ENCODE measurements at places on chromosomes 16 and 17.

DNA sequence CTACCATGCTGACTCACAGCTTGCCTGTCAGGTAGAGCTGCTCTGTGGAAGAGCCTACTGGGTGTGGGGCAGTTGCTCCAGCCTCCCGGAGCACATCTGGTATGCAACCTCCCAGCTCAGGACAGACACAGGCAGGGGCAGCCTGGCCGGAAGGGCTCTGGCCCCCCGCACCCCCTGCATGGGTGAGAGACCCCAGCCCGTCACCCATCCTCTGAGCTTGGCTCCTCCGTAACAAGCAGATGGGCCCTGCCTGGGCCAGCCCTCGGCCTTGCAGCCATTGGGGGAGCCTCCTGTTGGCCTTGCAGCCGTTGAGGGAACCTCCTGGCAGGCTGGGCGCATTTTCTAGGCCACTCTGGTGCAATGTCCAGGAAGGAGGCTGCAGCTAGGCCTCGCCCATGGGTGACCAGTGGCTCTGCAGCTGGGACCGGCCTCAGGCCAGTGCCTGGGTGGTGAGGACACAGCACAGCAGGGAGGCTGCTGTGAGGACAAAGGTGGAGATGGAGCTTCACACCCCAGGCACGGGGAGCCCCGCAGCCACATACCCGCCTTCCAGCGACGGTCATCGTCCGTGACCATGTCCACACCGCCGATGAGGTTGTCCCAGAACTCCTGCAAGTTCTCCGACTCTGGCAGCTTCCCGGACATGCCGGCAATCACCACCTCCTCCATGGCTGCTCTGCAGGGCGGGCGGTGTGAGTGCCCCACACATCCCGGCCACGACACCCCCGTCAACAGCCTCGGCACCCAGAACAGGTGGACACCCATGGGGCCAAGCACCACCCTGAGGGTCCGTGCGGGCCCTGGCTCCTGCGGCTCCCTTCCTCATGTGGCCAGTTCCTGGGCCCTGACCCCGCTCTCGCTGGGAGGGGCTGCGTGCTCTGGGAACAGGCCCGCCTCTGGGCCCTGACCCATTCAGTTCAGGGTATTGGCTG is 2.0 kb downstream of the FASN start:
- DNase-seq: no peak

DNA sequence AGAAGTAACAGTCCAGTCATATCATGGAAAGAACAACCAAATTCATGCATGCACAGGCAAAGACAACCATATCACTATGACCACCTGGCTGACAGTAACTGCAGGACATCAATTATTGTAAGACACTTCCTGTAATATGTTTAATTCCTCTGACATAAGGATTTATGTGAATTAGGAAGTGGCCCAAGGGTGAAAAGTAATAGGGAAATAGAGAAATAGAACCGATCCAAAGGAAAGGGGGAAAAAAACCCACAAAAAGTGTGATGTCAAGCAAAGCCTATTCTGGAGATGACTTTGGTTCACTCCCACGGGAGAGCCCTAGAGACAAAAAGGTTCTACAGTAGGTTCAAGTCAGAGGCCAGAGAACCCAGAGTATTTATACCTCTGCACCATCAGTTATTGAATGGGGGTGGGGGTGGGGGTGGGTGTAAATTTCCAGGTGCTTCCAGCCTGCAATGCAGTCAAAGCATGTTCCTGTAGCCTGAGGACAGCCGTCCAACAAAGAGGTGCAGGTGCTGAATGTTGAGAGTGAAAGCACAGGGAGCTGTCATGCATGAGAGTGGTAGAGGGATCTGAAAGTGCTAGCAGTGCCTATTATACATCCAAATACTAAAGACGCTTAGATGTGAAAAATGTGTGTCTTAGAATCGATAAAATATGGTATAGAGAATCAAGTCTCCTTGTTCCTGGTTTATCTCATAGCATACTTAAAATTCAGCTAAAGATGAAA is 95.6 kb upstream of the HLF start:
- DNase-seq: no peak

DNA sequence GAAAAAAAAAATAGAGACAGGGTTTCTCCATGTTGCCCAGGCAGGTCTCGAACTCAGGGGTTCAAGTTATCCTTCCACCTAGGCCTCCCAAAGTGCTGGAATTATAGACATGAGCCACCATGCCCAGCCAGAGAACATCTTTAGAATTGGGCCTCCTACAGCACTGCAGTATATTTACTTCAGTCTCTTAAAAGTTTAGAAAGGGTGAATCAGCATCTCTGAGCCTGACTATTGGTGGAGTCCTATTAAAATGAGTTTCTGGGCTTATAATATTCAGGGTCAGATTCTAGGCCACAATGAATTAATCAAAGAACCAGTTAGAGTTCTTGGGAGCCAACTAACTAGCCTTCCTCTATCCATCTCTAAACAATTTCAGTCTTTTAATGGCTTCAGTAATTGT is 22.8 kb downstream of the TADA2A start:
- no peak for DNase-seq

DNA sequence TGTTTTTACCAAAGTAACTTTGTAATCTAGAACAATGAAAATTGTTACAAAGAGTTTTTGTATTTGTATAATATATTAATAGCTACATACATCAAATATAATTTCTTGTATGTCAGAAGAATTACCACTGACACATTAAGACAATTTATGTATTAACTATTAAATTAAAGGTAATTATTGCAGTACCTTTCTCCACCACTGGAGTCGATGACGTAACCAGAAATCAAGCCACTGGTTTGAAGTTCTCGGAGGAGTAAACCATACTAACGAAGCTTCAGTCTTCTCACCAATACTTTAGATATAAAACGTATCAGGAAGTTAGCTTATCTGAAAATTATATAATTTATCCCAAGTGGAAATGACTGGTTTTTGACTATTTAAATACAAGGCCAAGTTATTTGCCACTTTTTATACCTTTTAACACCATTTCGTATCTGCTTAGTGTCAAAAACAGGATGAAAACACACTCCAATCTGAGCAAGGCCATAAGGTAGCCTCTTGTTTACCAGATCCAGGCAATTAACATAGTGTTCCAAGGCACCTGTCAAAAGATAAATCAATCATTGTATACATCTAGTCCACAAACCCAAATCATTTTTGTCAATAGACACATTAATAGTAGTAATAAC is 4.3 kb downstream of the POLG2 start:
- DNase-seq: no peak

- no peak for DNase-seq
Observed at GRCh38 chr17:4665027-4665426, 23.5 kb upstream of the ALOX15 start.

GRCh38 chr17:42023524-42024349 is 3.8 kb downstream of the NKIRAS2 start:
- DNase-seq: no peak

GRCh38 chr16:15880434-15881308 is 7.7 kb downstream of the CEP20 start:
- DNase-seq: no peak

DNA sequence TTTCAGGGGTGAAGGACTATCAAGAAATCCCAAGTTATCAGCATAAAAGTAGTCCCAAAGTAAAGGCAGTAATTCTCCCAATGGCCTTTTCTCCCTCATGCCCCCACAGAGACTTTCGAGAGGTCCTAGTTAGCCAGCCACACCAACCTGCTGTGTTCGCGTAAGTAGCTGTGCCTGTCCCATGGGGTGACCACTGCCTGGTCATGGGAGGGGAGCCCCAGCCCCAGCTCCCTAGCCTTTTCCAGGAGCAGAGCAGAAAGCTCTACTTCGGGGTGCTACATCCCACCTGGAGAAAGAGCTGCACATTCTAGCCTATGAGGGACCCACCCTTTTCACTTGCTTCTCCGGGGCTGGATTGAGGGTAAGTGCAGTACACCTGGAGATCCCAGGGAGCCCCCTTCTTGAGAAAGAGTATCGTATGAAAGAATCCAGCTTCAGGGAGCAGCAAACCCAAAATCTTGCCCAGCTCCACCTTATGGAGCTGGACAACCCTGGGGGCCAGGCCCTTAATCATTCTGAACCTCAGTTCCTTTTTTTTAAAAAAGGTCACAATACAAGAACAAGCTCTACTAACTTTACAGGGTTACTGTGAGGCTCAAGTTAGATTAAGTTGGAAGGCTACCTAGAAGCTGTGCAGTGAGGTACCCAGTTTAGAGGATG is 8.6 kb upstream of the SOST start:
- no peak for DNase-seq

DNA sequence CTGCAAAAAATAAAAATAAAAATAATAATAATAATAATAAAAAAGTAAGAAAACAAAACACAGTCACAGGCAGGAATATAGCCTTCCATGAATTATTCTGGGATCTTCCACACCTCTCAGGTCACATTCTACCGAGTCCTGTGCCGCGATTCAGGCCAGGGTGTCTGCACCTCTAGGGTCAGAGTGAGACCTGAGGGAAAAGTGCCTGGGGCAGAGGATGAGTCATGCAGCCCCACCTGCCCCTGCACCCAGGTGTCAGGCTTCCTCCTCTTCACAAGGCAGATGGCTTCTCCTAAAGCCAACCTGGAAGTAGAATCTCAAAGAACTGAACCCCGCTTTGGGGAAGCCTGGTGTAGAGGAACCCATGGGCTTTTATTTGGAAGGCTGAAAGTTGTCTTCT is 283.7 kb downstream of the CPPED1 start:
- no peak for DNase-seq

DNA sequence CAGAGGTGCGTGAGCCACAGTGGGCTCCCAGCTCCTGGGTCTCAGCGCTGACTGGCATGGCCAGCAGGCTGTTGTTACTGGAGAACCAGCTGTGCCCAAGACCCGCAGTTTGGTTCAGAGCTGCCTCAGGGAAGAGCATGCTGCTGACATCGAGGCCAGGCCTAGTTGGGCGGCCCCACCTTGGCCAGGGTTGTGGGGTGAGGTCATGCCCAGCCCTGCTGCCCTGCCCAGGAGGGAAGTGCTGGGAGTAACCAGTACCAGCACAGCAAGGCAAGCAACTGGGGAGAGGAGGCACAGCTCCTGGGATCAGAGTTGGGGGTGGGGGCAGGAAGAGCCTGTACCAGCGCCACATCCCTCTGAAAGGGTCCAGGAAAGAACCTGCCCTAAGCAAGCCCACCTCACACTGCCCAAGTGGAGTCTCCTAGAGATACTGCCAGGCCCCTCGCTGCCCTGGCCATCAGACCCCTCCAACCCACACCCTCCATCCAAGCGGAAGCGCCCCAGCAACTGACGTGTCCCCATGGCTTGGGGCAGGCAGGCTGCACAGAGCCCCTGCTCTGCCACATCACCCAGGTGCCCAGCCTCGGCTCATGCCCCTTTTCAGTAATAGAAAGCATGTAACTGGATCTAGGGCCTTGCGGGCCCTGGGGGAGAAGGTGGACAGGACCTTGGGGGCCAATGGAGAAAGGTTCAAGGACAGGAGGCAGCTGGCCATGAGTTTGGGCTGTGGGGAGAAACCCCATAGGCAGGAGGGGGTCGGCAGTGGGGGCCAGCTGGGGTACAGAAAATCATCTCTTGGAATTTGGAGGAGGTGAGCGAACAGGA is 990 bp downstream of the DOK4 start:
- no peak for DNase-seq

GRCh38 chr16:55508941-55509931 is at the start of gene LPCAT2:
Gene LPCAT2, plus strand, starts transcription at chr16:55509072. Its CDS starts 110 bp downstream, at chr16:55509182.
- no peak for DNase-seq

GRCh38 chr16:49833796-49834530 is 21.9 kb downstream of the ZNF423 start:
- DNase-seq: no peak

DNA sequence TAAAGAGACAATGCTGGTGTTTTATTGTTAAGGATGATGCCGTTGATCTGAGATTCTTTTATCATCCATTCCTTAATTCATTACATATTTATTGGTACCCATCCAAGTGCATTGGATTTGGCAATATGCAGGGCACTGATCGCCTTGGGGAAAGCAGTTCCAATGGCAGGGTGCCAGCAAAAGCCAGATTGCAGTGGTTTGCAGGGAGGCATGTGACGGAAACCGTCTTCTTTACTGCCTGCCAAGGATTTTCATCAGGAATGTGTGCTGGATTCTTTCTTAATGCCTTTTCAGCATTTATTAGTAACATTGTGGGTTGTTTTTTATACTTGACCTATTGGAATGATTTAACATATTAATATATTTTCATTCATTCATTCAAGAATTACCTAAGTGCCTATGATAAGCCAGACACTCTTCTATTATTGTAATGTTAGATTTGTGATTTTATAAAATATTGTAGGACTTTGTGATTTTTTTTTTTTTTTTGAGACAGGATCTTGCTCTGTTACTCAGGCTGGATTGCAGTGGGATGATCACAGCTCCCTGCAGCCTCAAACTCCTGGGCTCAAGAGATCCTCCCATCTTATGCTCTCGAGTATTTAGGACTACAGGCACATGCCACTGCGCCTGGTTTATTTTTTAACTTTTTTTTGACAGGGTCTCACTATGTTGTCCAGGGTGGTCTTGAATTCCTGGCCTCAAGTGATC is 93.4 kb upstream of the TNRC6A start:
- no peak for DNase-seq

DNA sequence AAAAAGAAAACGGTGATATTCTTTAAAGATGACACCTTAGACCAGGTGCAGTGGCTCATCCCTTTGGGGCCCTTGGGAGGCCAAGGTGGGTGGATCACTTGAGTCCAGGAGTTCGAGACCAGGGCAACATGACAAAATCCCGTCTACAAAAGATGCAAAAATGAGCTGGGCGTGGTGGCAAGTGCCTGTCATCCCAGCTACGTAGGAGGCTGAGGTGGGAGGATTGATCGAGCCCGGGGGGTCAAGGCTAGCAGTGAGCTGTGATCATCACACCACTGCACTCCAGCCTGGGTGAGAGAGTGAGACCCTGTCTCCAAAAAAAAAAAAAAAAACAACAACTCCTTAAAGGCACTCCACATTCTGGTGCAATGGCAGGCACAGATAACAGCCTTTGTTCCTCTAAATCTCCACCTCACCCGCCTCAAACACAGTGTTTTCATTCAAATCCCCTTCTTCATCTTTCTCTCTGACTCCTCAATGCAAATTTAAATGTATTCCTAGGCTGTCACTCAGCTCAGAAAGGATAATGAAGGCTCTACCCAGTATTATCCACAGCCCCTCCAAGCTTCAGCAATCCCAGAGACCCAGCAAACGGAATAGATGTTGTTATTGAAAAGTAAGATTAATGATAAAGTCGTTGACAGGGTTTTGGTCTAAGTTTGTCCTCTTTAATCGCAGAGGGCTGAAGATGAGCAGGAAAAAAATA is 56.2 kb upstream of the CACNG5 start:
- DNase-seq: no peak
